Cortex of kidney (tissue), 1 donor: ENCODE measurements at places on chromosomes 11 and 22.

- DNase-seq: no peak
Measured at GRCh38 chr11:126217491-126217890, 5.9 kb downstream of the FAM118B start.

- DNase-seq: no peak
Measured at GRCh38 chr22:21624880-21625791, 4.7 kb downstream of the YDJC start.

DNA sequence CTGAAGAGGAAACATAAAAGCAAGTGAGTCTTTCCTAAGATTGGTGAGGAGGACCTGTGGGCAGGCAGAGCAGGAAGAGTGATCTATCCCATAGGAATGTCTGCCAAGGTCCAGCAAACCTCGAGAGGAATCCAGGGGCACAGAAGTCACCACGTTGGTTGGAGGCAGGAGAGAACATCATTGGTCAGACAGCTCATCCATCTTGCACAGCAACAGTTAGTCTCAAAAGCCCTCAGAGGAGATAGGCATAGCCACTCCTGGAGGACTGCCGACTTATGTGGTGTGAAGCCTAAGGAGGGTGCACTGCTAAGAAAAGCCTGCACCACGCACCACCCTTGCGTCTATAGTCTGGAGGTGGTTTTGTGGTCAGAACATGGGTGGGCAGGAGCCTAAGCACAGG lies 109.1 kb downstream of the RASSF10 start:
- no peak for DNase-seq

GRCh38 chr11:83694191-83694910 lies 408.2 kb upstream of the CCDC90B start:
- no peak for DNase-seq

DNA sequence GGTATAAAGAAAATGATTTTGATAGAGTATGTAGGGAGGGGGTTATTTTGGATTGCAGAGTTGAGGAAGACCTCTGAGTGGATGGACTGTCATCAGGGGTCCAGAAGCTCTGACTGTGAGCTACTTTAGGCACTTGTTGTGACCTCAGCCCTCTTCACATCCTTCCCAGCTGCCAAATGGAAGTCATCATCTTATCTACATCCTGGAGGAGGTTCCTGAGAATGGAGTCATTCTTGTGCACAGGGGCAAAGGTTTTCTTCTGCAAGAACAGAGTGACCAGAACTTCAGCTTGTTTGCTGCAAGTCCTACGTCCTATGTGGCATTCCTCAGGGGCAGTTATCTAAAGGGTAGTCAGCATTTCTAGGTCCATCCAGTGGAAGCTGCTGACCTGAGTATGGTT lies 393.8 kb downstream of the AASDHPPT start:
- DNase-seq: no peak
